BE2C (cell line): ENCODE measurements at places on chromosomes 4 and X.
A peak's percentile ranks its signal among the peaks of the same experiment; 100 is the strongest.

GRCh38 chrX:119495734-119496726, 27.8 kb downstream of the SLC25A5 start:
- no peak for DNase-seq

- no peak for DNase-seq
Measured at GRCh38 chrX:40132751-40133150, 35.0 kb upstream of the BCOR start.

DNA sequence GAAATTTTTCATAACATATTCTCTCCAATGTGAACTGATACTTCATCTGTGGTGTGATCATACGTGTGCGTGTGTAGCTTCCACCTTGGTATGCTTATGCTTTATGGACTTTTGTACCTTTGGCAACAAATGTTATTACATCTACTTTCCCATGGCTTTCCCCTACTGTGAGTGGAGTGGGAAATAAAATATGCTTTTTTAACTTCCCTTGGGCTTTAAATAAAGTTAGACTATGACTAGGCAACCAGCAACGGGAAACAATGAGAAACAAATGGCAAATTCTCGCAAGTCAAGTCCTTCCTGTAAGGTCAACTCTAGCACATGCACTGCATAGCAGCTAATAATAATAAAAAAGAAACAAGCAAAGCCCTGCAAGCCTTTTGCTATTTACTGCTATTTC, 205.0 kb upstream of the PDE5A start:
- no peak for DNase-seq

GRCh38 chr4:103105558-103106356, 6.1 kb upstream of the BDH2 start:
- DNase-seq: no peak

GRCh38 chr4:108443585-108443984, 176.8 kb upstream of the RPL34 start:
- no peak for DNase-seq

DNA sequence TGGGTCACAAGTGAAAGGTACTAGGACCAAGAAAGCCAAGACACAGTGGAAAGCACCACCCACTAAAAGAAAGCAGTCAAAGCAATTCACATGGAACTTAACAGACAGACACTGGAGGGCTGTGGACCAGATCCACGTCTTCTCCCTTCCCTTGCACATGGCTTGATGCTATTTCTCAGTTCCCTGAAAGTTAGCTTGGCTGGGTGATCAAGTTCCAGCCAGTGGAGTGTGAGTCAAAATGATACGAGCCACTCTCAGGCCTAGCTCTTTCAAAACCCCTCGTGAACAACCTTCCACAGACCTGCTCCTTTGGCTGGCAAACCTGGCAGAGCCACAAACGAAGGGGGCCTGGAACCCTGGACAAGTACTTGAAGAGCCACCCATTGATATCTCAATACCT, 52.0 kb downstream of the RELL1 start:
- no peak for DNase-seq

GRCh38 chr4:41753942-41754341, 5.4 kb upstream of the PHOX2B start:
- DNase-seq: peak; percentile 65

DNA sequence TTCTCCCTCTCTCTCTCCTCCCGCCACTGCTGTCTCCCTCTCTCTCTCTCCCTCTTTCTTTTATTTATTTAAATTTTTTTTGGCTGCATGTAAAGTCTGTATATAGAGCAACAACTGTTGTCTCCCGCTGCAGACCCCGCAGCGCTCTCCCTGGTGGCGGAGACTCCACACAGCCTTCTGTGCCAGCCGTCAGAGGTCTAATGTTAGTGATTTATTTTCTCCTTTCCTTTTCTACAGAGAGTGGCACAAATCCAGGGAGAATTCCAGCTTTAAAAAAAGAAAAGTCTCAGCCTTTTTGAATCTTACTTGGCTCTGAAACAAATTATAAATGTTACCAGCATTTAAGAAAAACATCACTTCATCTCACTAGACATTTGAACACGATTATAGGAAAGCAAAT, 106.2 kb downstream of the FAM9B start:
- no peak for DNase-seq

- DNase-seq: no peak
Measured at GRCh38 chrX:13463608-13464007, 105.8 kb upstream of the EGFL6 start.

GRCh38 chrX:123256378-123256777, 72.3 kb downstream of the GRIA3 start:
- no peak for DNase-seq

DNA sequence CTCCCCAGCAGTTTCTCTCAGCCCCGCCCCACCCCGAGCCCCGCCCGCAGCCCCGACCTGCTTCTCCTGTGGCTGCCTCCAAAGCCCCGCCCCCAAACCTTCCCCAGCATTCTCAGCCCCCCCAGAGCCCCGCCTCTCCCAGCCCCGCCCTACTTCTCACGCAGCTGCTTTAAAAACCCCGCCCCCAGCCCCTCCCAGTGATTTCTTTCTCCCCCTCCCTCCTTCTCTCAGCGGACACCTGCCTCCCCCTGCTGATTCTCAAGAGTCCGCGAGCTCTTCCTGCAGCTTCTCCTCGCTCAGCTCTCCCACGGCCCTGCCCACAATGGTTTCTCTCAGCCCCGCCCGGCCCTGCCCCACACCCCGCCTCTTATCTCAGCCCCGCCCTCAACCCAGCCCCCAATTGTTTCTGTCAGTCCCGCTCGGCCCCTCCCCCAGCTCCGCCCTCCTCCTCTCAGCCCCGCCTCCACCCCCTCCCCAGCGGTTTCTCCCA, 636 bp upstream of the EOLA1 start:
- peak; percentile 93 for DNase-seq

DNA sequence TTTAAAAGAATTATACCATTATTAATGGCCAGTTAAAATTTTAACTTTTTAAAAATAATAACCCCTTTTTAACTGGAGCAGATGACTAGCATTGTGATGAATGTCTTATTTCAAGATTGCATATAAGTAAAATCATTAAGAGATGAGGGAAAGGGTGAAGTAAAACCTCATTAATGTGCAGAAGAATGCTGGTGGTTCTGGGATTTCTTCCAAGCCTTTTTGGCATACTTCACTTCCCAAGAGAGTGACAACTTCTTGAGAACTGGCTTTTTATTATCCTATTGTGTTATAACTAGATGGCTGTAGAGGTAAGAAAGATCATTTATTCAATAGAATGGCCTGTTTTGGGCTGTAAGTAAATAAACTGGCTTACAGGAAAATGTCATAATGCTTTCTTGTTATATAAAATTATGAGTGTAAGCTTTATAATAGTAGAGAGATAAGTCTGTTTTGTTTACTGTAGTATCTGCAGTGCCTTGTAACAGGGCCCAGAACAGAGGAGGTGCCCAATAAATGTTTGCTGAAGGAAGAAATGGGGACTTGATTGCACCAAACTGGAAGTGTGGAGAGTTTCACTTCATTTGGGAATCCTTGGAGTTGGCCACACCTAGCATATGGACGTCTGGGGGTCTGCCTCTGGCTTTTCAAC, 242.9 kb upstream of the PITX2 start:
- DNase-seq: no peak
